ENCODE measurements at places on chromosomes 16 and 17.
A peak's percentile ranks its signal among the peaks of the same experiment; 100 is the strongest.

DNA sequence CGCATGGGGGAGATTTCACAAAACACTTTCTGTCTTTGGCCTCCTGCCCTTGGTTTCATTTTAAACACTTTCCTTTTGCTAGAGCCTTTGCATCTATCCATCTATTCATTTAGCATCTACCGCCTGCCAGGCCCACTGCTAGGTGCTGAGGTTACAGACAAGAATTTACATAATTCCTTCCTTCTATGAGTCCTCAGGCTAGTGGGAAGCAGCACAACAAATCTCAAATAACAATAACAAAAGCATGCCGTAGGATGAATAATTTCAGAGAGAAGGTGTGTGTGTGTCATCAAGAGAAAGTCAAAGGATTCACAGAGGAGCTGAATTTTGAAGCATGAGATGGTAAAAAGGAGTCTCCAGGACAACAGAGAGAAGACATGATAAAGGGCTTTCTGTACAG lies 6.1 kb upstream of the SLC46A1 start:
- no peak for DNase-seq

- DNase-seq, result no peak
These were observed 111.7 kb downstream of the CDH11 start for GRCh38 chr16:65010125-65010524.

DNA sequence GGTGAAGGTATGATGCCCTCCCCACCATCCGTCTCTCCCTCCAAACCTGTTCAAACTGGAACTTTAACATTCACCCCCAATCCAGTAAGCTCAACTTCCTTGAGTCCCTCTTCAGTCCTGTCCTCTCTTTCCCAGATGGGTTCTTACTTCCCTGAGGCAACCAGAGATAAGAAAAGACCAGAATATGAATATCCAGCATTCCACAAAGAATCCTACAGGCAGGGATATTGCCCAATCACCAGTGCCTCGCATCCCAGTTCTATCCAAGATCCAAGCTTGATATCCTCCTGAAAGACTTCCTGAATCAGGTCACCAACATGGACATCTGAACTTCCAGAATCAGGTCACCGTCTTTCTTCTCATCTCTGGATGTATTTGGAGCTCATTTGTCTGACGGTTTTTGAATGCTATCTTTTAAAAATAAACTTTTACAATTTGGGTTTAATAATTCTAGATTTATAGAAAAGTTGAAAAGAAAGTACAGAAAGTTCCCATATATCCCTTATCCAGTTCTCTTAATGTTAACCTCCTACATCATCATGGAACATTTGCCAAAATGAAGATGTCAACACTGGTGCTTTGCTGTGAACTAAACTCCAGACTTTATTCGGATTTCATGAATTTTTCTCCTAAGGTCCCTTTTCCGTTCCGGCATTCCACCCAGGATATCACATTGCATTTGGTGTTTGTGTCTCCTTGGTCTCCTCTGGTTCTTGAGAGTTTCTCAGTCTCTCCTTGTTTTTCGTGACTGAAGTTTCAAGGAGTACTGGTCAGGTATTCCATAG lies 13.7 kb upstream of the COL1A1 start:
- DNase-seq, result peak; percentile 9

DNA sequence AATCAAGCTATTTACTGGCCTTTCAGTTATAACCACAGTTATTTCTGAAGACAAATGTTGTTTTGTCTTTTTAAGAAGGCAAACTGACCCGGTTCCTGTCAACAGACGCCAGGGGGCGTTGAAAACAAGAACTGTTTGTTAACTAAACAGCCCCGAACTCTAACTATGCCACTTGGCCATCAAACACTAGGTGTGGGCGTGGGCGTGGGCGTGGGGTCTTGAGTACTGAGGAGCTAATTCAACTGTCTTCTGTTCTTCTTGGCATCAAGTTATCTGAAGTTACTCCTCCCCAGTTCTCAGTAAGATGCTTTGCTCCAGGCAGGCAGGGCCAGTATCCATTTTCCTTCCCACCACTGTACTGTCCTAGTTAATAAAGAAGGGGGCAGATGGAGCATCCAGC lies 63.3 kb upstream of the MTMR4 start:
- peak; percentile 31 for DNase-seq

DNA sequence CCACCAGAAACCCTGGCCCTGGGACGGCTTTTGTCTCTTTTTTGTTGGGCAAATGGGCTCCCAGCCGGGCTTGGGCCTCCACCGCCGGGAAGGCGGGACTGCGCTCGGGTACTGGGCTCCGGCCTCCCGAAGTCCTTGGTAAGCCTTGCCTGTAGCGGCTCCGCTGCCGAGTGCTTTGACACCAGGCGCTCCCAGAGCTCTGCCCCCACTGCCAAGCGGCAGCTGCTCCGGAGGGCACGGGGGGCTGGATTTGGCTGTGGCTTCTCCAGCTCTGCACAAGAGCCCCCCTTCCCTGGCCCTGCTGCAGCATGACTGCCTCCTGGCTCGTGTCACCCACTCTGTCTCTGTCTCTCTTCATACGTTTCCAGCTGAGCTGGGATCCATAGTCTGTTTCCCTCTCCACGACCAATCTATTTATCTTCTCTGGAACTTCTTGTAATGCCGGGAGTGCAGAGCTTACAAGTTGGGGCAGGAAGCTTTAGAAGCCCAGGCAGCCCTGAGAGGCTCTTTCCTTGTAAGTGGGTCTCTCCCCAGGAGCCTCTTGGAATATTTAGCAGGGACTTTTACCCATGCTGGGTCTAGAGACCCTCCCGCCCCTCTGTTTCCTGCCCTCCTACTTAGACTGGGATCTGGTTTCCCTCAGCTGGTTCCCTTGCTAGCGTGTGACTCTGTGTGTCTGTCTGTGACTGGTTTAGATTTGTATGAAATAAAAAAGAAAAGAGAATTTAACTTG lies 246.9 kb upstream of the GSE1 start:
- DNase-seq, result no peak

- no peak for DNase-seq
These were observed 761.3 kb upstream of the KIF2B start for GRCh38 chr17:53061446-53061845.

DNA sequence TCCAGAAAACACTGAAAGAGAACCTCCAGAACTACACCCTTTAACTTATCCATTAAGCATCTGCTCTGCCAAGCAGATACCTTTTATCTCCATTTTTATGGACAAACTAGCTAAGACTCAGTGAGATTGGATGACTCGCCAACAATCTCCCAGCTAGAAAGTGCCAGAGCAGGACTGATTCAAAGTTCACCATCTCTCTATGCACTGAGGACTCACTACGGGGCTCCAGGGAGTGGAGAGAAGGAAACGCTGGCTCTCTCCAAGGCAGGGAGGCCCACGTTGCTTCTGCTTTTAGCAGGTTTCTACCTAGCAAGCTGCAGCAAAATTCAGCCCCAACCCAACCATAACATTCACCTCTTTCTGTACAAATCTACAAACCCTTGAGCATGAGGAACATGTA lies 52.8 kb upstream of the ARHGAP44 start:
- no peak for DNase-seq

GRCh38 chr16:23957287-23957686 lies 121.5 kb downstream of the PRKCB start:
- no peak for DNase-seq

GRCh38 chr17:45581860-45582259 lies 91.3 kb upstream of the PLEKHM1 start:
- no peak for DNase-seq

DNA sequence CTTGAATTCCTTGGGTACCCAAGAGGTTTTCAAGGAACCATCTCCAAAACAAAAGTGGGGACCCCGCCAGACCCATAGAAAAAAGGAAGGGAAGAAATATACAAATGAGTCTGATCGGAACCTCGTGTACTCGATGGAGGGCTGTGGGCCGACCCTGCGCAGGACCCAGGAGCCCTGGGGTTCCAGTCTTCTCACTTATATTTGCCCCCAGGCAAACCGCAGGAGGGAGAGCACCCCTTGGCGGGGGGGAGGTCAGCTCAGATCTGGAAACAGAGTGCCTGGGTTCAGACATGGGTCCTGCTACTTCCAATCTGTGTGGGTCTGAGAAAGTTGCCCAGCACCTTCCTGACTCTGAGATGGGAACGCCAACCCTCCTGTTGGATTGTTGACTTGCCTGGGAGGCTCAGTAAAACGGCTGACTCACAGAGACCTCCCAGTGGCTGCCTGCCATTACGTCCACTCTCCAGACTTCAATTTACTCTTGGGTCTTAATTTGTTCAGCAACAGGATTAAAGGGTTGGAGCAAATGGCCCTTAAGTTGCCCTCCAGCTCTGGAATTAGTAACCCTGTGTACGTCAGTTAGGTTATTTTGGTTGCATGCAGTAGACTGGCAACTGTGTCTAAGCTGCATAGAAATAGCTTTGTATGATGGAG lies 24.9 kb upstream of the CACNG4 start:
- DNase-seq, result no peak

- peak; percentile 48 for DNase-seq
These were observed 9.1 kb downstream of the TUBG1 start for GRCh38 chr17:42618442-42619150.

DNA sequence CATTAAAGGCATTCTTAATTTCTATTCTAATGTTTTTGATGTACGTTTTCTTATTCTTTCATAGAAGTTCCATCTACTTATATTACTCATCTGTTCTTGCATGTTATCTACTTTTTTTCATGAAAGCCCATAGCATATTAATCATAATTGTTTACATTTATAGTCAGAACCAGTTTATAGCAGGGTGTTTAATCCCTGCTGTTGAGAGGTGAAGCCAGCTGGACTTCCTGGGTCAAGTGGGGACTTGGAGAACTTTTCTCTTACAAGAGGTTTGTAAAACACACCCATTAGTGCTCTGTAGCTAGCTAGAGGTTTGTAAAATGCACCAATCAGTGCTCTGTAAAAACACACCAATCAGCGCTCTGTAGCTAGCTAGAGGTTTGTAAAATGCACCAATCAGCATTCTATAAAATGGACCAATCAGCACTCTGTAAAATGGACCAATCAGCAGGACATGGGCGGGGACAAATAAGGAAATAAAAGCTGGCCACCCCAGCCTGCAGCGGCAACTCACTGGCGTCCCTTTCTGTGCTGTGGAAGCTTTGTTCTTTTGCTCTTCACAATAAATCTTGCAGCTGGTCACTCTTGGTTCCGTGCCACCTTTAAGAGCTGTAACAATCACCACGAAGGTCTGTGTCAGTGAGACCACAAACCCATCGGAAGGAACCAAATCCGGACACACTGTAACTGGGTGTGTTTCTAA lies 120.6 kb downstream of the TANC2 start:
- DNase-seq, result no peak

DNA sequence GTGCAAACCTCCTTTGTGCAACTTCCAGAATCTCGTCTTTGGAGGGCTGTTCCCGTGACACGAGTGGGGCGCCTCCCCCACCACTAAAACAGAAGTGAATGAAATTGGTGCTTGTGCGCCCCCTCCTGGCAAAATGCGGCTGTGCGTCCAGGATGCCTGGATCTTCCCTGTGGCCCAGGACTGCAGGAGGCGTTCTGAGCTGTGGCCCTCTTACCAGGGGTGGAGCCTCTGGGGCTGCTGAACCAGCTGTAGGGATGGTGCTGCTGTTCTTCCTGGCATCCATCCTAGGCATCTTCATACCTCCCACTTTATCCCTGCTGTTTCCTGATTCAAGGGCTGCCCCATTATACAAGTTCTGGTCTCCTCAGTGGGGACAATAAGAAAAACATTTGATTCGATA lies 18.5 kb upstream of the NAGLU start:
- DNase-seq, result peak; percentile 92

DNA sequence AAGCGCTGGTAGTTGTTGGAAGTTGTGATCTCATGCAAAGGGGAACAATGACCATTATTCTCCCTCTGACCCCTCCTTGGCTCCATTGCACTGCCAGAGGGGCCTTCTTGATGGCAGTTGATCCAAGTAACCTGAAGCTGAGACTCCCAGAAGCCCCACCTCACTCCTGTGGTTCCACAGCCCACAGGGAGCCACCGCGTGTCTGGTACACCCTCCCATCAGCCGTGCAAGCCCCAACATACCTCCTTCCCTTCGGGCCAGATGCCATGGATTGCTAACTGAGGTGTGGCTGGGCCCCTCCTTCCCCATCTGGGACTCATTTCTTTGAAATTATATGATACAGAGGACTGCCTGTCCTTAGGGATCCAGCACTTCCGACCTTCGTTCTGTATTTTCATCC lies 17.8 kb downstream of the SAP30BP start:
- DNase-seq, result peak; percentile 46

- DNase-seq, result no peak
These were observed 36.4 kb upstream of the APPBP2 start for GRCh38 chr17:60562421-60562820.

DNA sequence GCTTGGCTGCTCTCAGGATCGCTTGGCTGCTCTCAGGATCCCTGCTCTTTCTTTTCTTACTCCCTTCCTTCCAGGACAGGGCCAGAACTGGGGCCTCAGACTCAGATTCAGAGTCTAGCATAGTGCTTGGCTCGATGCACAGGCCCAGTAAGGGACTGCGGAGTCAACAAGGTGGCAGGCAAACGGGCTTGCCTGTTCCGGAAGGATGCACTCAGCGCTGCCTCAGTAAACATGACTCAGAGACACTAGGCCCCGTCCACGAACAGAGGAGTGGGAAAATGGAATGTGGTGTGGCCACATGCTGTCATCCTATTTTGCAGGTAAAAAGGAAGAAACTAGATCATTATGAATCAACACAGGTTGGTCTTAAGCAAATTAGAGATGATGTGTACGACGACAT lies 9.8 kb downstream of the SPHK1 start:
- no peak for DNase-seq

- no peak for DNase-seq
These were observed 122.3 kb downstream of the SPACA3 start for GRCh38 chr17:33113991-33114370.

GRCh38 chr16:82867485-82867884 lies 240.7 kb downstream of the CDH13 start:
- DNase-seq, result no peak

GRCh38 chr16:67428146-67428731 lies 2.7 kb upstream of the HSD11B2 start:
- peak; percentile 69 for DNase-seq

DNA sequence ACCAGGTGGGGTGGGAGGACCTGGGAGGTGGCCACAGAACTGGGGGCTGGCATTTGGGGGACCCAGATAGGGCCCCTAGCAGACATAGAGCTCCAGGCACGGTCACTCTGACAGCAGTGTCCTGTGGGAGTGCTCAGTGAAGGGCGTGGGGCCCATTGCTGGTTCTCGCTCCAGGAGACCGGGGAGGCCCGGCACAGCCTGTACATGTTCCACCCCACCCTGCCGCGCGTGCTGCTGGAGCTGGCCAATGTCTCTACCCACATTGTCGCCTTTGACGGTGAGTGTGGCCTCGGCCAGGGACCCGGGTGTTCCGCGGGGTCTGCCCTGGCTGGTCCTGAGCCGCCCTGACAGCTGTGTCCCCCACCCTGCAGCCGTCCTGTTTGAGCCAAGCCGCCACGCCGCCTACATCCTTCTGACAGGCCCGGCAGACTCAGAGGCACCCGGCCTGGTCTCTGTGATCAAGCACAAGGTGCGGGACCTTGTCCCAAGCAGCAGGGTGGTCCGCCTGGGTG lies 11.2 kb downstream of the RGS11 start:
- DNase-seq, result no peak

GRCh38 chr16:86277221-86277620 lies 233.1 kb upstream of the FOXF1 start:
- no peak for DNase-seq

DNA sequence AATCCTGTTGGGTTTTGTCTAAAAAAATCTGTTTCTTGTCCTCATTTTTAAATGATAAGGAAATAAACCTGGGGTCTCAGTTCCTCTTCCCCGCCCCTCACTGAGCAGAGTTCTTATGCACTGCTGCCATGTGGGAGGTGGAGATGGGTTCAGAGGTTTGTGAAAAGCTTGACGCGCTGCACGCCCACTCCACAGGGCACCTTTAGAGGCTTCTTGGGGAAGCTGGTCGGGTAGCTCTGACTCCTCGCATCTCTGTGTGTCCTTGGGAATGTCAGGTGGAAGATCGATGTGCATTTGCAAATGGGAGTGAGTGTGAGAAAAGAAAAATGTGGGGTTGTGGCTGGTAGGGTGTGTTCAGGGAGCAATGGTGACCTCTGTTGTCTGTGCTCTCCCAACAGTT lies 4.7 kb upstream of the ZNHIT3 start:
- no peak for DNase-seq

Data from mucosa of gallbladder (tissue), 1 donor.